ENCODE measurements at places on chromosomes 16 and 17.
A peak's percentile ranks its signal among the peaks of the same experiment; 100 is the strongest.

DNA sequence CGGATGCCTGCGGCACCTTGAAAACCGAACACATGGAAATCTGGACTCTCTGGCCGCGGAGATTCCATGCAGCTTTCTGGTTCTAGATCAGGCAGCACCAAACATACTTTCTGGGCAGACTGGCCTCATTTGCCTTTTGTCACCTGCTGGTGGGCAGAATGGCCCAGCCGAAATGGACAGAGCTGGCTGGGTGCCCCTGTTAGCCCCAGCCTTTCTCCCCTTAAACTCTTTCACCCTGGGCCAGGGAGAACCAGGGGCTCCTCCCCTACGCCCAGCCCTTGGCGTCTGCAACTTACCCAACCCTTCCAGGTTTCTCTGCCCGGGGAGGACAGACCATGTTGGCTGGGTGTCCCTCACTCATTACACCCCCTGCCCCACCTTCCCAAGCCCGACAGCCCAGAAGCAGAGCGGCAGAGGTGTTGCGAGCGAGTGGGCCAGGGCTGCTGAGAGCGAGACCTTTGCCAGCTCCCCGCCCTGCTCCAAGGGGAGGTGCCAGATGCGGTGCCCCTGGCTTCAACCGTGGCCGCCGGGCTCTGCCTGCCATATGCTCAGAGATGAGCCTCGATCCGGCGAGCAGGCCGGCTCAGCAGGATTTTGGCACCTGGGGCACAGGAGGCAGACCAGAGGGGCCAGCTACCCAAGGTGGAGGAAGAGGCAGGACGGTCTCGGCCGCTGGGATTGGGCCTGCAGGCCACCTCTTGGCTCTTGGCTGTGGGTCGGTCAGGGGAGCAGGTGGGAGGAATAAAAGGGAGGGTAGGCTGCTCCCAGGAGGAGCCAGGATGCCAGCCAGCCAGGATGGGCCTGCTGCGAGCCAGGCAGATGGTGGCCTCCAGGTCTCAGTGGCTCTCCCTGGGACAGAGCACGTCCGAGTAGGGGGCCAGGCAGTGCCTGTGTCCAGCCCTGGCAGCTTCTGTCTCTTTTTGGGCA lies 191.3 kb downstream of the NTN1 start:
- DNase-seq = no peak

GRCh38 chr17:49708515-49709183 lies 885 bp upstream of the SLC35B1 start:
- no peak for DNase-seq

GRCh38 chr16:53085931-53086421 lies 31.2 kb downstream of the CHD9 start:
- peak; percentile 4 for DNase-seq

DNA sequence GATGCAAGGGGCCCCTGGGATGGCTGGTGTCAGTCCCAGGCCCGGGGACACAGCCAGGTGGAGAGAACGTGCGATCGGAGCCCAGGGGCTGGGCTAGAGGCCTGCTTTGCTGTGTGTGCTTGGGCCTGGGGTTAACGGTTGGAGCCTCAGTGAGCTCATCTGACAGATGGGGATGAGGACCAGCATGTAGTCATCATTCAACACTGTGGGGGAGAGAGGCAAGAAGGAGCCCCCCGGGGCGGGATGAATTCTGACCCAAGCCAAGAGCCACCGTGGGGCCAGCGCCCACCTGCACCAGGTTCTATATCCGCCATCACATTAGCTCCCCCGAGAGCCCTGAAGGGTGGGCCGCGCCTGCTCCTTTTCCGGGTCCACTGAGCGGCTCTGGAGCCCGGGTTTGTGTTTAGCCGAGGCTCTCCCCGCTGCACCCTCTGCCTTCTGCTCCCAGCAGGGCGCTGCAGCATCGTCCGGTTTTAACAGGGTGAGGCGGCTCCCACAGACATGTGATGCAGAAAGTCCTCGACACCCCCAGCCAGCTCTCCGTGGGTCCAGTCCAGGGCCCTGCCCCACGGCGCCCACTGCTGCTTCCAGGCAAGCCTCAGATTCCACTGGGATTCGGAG lies 365.7 kb downstream of the SEC14L1 start:
- no peak for DNase-seq

DNA sequence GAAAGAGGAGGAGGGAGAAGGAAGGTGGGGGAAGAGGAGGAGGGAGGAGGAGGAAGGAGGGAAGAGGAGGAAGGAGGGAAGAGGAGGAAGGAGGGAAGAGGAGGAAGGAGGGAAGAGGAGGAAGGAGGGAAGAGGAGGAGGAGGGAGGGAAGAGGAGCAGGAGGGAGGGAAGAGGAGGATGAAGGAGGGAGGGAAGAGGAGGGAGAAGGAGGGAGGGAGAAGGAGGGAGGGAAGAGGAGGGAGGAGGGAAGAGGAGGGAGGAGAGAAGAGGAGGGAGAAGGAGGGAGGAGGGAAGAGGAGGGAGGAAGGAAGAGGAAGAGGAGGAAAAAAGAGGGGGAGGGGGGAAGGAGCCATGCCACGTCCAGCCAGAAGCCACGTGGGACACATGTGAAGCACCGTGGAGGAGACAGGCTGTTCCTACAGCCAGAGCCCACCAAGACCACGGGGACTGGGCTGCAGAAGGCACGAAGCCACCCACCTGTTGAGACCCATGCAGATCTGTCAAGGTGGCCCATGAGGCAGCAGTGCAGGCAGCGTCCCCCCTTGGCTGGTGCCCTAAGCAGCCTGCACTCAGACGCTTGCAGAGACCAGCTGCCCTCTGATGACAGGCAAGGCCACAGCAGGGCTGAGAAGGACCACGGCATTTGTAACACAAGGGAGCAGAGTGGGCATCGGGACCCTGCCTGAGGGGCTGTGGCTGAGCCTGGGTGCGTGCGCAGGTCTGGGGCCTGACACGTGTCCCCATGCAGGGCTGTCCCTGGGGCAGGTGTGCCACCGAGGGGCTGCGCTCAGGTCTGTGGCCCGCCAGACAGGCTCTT lies 10.3 kb downstream of the NDUFAF8 start:
- no peak for DNase-seq

- no peak for DNase-seq
Observed at GRCh38 chr16:17413508-17413907, 57.3 kb downstream of the XYLT1 start.

DNA sequence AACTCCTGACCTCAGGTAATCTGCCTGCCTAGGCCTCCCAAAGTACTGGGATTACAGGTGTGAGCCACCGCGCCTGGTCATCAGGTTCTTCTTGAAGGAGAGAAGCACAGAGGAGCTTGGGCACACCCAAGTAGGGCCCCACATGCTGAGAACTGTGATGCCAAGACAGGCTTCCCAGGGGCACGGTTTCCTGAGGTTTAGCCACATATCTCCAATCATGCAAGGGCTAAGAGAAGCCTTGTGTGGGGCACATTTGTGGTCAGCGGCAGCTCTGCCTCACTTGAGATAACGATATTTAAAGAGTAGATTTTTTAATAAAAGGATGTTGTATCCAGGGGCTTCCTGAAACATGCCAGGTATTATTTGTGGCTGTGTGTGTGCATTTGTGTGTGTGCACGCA lies 46.9 kb downstream of the CUEDC1 start:
- no peak for DNase-seq

GRCh38 chr17:69539781-69540319 lies 125.4 kb downstream of the MAP2K6 start:
- DNase-seq = peak; percentile 21

DNA sequence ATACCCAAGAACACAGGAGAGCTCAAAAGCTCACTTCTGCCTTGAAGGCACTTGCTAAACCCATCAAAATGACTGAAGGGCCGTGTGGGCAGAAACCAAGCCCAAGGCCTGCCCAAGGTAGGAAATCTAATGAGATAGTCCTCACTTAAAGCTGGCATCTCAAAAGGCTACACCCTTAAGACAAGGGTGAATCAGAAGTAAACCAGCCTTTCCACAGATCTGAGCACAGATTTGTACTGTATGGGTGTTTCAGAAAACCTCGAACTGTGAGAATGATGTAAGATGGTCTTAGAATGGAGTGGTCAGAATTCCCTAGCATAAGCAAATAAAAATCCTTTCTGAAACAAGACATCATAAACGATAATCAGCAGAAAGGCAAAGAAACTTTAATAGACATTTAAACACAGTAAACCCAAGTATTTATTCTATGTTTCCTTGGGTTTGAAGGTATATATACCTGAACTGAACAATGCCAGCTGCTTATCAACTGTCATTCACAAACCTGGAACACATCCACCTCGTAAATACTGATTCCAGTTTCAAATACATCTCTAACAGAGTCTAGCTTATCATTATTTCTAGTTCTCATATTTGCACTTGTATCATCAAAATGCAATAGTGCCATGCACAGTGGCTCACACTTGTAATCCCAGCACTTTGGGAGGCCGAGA lies 37.8 kb downstream of the GLG1 start:
- no peak for DNase-seq

DNA sequence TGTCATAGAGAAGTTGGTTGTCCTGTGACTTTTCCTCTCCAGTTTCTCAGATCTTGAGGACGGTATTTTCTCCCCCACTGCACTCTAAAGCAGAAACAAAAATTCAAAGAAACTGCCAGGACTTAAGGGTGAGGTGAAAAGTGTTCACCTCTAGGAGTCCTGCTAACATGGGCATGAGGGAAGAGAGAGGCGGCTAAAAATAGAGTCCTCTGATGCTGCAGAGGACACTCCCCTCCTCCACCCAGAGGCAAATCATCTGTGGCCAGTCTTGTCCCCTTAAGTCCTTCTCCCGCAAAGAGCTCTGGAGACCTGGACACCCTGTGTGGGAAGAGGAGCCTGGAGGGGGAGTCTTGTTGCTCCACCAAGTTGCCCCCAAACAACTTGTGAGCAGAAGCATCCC lies 4.7 kb upstream of the DDX19A start:
- no peak for DNase-seq

- peak; percentile 27 for DNase-seq
Observed at GRCh38 chr16:31333686-31334649, 21.0 kb upstream of the ITGAX start.

DNA sequence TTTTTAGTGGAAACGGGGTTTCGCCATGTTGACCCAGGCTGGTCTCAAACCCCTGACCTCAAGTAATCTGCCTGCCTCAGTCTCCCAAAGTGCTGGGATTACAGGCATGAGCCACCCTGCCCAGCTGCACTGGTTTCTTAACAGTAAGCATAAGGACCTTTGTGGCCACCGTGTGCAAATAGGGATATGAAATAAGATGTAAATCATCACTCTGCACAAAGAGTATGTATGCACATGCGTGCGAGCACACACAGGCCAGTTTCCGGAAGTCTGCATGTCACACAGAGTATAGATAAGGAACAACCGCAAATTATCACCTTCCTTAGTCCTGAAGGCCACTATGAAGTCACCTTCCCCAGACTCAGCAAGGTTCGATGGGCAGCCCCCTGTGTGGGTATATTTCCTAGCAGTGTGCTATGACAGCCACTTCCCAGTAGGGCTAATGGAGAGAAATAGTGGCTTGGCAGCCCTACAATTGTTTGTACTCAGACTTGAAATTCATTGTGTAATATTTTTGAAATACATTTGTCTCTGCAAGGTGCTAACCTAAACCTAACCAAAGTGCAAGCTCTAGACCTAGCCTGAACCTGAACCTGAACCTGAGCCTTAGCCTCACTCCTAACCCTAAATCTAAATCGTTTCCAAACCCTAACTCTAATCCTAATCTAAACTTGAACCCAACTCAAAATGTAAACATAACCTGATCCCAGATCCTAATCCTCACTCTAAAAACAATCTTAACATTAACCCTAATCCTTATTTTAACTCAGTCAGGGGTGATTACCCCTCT lies 48.4 kb upstream of the SKAP1 start:
- no peak for DNase-seq

DNA sequence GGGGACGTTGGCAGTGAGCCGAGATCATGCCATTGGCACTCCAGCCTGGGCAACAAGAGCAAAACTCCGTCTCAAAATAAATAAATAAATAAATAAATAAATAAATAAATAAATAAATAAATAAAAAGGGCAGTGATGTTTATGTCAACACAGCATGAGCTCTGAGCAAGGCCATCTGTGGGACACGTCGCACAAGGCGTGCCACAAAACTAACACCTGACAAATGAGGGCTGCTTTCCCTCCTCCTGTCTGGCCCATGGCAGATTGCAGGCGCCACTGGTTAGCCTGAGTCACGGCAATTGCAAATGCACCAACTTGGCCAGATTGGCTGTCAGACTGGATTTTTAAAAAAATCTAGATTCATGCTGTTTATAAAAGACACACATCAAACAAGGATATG lies 25.9 kb upstream of the SPNS3 start:
- DNase-seq = no peak

GRCh38 chr17:45740553-45741330 lies 43.4 kb upstream of the CRHR1 start:
- DNase-seq = no peak

- DNase-seq = no peak
Observed at GRCh38 chr17:30225919-30226553, 9.5 kb downstream of the SLC6A4 start.

DNA sequence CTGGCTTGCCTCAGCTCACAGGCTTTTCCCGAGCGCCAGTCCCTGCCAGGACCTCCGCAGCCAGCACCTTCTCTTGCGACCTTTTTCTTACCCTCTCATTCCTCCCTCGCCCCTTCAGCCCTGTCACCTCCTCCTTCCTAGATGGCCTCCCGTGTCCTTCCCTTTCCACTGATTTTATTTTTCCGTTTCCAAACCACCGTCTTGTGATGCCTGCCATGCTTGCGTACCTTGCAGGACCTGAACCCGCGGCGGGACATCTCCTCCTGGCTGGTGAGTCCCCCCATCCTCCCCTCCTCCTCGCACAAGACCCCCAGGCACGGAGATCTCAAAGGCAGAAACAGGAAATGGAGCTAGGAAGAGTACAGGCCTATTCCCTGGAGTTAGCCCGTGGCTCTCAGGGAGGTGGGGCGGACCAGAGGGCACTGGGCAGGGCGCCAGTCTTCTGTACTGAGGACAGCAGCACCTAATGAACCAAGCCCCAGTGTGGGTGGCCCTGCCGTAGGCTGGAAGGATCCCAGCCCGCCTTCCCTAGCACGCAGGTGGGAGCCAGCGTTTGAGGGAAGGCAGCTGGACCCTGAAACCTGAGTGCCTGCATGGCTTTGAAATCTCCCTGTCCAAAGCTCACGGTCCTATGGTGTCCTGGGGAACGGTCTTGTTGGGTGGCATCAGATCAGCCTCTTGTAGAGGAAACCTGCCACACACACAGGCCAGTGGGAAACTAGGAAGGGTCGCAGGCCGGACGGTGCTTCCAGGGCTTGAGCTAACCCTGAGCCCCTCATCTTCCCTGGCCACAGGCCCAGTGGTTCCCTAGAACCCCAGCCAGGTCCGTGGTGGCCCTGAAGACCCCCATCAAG lies 612 bp downstream of the CISD3 start:
- DNase-seq = peak; percentile 75

GRCh38 chr16:23283571-23283970 lies 18.5 kb upstream of the SCNN1B start:
- peak; percentile 5 for DNase-seq

- DNase-seq = no peak
Observed at GRCh38 chr16:1193143-1193824, 31.8 kb downstream of the TPSG1 start.

DNA sequence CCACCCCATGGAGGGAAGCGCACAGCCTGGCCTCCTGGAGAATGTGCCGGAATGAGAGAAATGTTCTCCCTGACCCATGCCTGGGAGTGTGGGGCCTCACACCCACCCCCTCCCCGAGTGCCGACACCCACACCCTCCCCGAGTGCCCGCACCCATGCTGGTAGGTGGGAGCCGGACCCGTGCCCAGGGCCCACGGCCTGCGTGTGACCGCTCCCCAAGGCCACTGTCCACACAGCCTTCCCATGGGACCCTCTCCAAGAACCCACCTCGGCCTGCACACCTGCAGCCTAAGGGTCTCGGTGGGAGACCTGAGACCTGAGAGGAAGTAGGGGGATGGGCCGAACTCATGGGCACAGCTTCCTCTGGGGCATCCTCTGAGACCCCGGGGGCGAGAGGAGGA lies 3.3 kb upstream of the PVALEF start:
- DNase-seq = no peak
